ENCODE measurements at places on chromosomes 16 and 17. TPM values are rescaled to one million over a fixed set of nuclear protein-coding genes. Genes with fewer than 3 reads are reported as not detected.

Gene SEZ6
- not detected for total RNA-seq

Gene NUBP1
- 17.3 TPM for total RNA-seq

Gene SETD1A
- 15.8 TPM for total RNA-seq

Gene SMARCD2
- total RNA-seq = 54.6 TPM

Gene ZNRF1
- 8.3 TPM for total RNA-seq

Gene ZNF205
- total RNA-seq = 11.8 TPM

Gene KRT25
- total RNA-seq = not detected

Gene AMZ2
- 147 TPM for total RNA-seq

Gene TLCD3B
- 0.21 TPM for total RNA-seq

Gene SEPTIN12
- not detected for total RNA-seq

Gene DNASE1L2
- total RNA-seq = 3.8 TPM

Gene COX6A2
- not detected for total RNA-seq

Gene KRTAP2-3
- total RNA-seq = not detected

Gene GSDMA
- total RNA-seq = 0.77 TPM

Gene SLC6A4
- not detected for total RNA-seq

Gene TBC1D3C
- total RNA-seq = 3.4 TPM

Gene TERB1
- total RNA-seq = 0.26 TPM

Gene RAB26
- total RNA-seq = 1.0 TPM

Gene PITPNM3
- total RNA-seq = 30.6 TPM

Gene WFDC1
- not detected for total RNA-seq

Gene ADAM11
- 0.16 TPM for total RNA-seq

Gene GAS2L2
- total RNA-seq = 0.23 TPM

Gene KRT33B
- total RNA-seq = not detected

Gene DRC3
- total RNA-seq = 2.3 TPM

Gene ZNF287
- total RNA-seq = 2.2 TPM

Gene KRTAP1-1
- not detected for total RNA-seq

Gene CCL14
- total RNA-seq = not detected

Gene AURKB
- 11.7 TPM for total RNA-seq

Gene NTN3
- total RNA-seq = not detected

Gene ADAT1
- 60.2 TPM for total RNA-seq

Gene HOXB1
- total RNA-seq = not detected

Gene SCIMP
- total RNA-seq = not detected

Gene MYH11
- total RNA-seq = not detected

Gene FOXO3B
- 3.7 TPM for total RNA-seq

Gene NACA2
- total RNA-seq = not detected

Gene TEKT1
- total RNA-seq = not detected

Gene PRCD
- total RNA-seq = not detected

All from MCF 10A (cell line).